Pancreas (tissue), 10 donors: ENCODE measurements at places on chromosomes 4 and X. TPM values are rescaled to one million over a fixed set of nuclear protein-coding genes. Genes with fewer than 3 reads are reported as not detected.
A peak's percentile ranks its signal among the peaks of the same experiment; 100 is the strongest.

GRCh38 chr4:86401826-86402225 lies 42.0 kb upstream of the MAPK10 start:
- DNase-seq = no peak

- DNase-seq = no peak
These were observed 509.6 kb upstream of the FAM241A start for GRCh38 chr4:111635646-111636045.

DNA sequence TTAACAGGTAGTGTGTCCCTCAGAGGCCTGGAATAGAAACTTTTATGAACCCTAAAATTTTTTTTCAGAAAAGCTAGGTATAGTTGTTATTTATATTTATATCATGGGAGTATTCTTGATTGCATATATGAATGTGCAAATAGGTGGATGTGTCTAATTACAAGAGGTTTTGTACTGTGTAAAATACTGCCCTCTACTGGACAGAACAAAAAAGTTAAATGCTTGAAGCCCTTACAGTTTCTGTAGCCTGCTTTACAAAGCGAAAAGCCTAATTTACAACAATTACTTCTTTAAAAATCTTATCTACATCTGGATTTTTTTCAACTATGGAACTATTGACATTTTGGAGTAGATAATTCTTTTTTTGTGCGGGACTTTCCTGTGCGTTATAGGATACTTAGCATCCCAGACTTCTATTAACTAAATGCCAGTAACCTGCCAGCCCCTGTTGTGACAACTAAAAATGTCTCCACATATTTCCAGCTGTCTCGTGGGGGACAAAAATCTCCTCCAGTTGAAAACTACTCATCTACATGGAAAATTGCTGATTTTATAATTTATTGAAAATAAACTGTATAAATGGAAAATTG lies 35.1 kb downstream of the ENPEP start:
- DNase-seq = no peak

- no peak for DNase-seq
These were observed 33.4 kb upstream of the MAGEC2 start for GRCh38 chrX:142238536-142238935.

DNA sequence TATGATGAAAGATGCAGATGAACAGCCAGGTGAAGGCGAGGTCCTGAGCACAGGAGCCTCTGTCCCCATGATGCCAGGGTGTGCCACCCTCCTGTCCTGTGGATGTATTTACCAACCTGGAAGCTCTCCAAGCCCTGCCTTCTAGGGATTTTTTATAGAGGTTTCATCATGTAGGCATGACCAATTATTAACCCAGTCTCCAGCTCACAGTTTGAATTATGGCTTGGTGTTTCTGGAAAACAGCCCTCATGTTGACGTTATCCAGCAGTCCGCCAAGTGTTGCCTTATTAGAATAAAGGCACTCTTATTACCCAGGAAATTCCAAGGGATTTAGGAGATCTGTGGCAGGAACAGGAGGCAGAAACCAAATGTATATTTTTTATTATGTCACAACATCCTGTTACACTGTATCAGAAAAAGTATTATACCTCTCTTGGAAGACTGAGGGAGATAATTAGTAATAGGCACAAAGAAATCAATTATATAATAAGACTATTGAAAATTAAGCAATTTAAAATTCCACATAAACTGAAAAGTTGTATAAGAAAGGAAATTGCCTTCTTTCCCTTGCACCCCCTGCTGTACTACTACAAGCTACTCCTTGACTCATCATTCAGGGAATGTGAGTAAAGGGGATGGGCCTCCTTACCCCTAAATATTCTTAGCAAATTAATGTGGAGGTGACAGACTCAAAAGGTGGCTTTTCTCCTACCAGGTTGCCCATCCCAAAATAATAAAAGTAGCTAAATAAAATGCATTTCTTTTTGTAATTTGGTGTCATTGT lies 129.6 kb downstream of the ZNF330 start:
- DNase-seq = peak; percentile 55

The PABPC1L2B gene
- not detected for polyA plus RNA-seq

DNA sequence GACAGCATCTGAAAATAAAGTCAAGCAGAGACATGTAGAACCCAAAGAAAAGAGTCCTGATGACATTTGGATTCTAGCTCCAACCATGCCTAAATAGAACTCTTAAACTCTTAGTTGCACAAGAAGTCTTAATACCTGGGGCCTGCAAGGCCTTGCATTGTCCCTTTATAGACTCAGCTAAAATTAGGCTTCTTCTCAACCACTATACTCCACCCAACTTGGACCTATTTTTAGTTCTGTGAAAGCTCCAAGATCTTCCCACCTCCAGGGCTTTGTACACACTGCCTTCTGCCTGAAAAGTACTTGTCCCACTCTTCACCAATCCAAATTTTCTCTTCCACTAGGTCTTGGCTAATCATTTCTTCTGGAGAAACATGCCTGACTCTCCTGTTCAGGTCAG lies 36.5 kb downstream of the PLK4 start:
- DNase-seq = no peak
